ENCODE measurements at places on chromosomes 5 and 9.

DNA sequence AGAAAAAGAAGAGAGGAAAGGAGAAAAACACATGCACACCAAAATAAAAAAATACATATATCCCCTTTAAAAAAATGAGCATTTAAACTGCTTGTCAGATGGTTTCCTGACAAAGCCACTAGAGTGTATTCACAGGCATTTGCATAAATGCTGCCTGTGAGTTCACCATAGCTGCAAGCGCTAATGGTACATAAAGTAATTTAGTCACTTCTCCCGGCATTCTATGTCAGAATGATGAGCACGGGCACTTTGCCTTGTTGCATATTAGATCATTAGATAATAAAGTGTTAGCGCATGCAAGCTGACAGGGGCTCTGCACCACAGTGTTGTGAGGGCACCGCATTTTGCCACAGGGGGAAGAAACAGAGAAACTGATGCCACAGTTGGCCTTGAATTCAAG, 280.6 kb downstream of the EBF1 start:
- DNase-seq: no peak

- no peak for DNase-seq
Measured at GRCh38 chr9:120616966-120617935, 37.3 kb upstream of the CDK5RAP2 start.

DNA sequence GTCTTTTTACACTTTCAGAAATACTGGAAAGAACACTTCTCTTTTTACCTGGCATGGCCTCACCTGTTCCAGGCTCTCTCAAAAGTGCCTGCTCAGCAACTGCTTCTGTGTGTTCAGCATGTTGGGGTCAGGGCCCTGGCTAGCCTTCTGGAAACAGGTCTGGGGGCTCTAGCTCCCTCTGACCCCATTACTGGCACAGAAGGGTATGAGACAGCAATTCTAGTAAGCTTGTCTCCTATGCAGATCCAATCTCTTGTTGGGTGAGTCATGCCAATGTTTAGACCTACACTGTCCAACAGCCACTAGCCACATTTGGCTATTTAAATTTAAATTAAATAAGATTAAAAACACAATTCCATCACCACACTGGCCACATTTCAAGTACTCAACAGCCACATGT, 80.8 kb downstream of the MAPKAP1 start:
- DNase-seq: no peak

- DNase-seq: no peak
Measured at GRCh38 chr5:128455841-128456361, 82.1 kb downstream of the FBN2 start.

DNA sequence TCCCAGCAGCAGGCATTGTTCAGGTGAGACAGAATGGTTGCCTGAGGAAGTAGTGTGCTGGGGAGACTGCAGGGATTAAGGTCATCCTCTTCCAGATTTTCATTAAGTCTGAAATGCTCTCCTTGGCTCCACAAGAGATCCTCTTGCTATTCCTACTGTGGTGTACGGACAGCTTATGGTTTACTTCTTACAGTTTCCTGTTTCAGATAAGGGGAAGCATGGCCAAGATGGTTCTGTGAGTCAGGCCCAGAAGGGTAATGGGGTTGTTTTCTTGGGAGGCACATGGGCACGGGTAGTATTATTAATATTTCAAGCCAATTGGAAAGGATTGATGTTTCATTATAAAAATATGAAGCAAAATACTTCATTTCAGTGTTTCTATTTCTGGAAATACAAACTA, 42.9 kb downstream of the GLRX start:
- no peak for DNase-seq

DNA sequence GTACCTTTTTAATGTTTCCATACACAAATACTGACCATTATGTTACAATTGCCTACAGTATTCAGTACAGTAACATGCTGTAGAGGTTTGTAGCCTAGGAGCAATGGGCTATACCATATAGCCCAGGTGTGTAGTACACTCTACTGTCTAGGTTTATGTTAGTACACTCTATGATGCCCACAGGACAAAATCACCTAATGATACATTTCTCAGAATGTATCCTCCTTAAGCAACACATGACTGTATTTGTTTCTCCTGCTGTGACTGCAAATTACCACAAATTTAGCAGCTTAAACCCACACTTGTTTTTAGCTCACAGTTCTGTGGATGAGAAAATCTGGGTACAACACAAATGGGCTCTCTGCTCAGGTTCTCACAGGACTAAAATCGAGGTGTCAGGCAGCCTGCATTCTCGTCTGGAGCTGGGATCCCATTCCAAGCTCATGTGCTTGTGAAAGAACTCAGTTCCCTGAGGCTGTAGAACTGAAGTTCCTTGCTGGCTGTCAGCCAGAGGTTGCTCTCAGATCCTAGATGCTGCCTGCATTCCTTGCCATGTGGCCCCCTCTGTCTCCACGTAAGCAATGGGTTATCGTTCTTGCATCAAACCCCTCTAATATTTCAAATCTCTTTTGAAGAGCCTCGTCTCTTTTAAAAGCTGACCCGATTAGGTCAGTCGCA, 38.6 kb upstream of the PIK3R1 start:
- DNase-seq: no peak

- DNase-seq: no peak
Measured at GRCh38 chr5:130747556-130747955, 417.5 kb downstream of the HINT1 start.

GRCh38 chr9:84419031-84419602, 78.6 kb upstream of the SLC28A3 start:
- no peak for DNase-seq

DNA sequence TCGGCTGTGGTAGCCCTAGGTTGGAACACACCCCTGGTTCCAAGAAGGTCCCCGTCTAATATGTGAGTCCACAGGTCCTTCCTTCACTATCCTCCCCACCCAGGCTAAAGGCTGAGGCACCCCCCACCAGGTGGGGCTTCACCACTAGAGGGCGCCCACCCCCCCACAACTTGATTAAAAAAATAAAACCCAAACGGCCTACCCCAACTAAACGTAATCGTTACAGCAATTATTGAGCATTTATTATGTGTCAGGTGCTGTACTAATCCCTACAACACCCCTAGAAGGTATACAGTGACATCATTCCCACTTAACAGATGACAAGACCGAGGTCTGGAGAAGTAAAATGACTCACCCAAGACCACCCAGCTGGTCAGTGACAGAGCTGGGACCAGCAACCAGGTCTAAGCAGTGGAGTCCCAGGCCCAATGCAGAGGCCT, 65.0 kb downstream of the FGF18 start:
- peak; percentile 44 for DNase-seq

- no peak for DNase-seq
Measured at GRCh38 chr5:42587096-42587723, 164.0 kb downstream of the GHR start.

- no peak for DNase-seq
Measured at GRCh38 chr5:128021411-128021810, 62.2 kb upstream of the SLC12A2 start.

DNA sequence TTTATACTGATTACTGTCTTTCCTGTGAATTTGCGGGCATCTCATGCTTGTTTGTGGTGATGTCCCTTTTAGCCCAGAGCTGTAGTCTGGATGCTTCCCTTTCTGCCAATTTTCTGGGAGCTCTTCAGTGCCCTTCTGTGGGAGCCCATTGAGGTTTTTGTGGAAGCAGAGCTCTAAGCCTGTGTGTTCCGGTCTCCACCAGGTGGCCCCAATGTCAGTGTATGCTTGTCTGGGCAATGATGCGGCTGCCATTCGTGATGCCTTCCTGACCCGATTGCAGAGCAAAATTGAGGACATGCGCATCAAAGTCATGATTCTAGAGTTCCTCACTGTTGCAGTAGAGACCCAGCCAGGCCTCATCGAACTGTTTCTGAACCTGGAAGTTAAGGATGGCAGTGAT, 35.1 kb downstream of the SH3GLB2 start:
- DNase-seq: no peak

DNA sequence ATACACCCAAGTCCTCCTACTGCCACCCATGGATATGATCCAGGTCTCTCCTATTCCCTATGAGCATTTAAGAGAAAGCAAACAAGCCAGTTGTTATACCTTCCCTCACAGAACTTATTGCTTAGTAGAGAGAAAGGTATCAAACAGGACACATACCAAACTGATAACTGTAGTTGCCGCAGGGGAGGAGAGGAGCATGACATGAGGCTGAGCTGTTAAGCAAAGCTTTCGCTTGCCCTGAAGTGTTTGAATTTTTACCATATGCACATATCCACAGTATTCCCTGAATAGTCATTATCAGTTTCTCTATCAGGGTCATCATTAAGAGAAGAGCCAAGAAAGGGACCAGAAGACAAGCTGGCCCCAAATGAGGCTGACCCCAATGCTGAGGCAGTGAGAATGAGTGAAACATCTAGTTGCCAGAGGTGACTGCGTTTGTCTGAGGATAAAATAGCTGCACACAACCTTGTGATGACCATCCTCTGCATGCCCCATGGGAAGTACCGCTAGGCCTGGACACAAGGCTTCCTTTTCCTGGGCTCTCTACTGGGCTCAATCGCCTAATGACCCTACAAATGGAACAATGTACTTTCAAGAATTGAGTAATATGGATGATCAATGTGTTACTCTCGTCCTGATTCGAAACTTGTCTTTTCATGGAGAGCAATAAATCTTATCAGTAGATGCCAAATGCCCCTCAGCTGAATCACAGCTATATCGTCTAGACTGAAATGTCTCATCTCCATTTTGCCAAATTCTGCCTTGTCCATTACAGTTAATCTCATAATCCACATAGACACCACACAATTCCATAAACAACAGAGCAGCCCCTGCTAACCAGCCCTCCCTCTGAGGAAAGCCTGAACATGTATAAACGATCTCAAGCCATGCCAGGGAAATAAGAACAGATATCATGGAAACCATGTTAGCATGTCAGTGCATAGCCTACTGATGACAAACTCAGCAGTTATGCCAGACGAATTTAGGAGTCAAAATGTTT, 4.3 kb upstream of the IFNK start:
- no peak for DNase-seq

DNA sequence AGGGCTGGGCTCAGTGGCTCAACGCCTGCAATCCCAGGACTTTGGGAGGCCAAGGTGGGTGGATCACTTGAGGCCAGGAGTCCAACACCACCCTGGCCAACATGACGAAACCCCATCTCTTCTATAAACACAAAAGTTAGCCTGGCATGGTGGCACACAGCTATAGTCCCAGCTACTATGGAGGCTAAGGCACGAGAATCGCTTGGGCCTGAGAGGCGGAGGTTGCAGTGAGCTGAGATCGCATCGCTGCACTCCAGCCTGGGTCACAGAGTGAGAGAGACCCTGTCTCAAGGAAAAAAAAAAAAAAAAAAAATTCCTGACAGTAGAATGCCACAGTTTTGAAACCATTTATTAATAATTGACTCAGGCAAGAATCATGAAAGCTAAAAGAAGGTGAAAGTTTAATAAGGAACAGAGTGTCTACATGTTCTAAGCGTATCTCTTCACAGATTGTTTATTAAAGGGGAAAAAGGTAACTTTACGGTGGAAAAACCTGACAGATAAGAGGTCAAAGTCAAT, 5.7 kb upstream of the PTGR1 start:
- DNase-seq: no peak

- no peak for DNase-seq
Measured at GRCh38 chr5:157279605-157280239, 13.8 kb downstream of the CYFIP2 start.

DNA sequence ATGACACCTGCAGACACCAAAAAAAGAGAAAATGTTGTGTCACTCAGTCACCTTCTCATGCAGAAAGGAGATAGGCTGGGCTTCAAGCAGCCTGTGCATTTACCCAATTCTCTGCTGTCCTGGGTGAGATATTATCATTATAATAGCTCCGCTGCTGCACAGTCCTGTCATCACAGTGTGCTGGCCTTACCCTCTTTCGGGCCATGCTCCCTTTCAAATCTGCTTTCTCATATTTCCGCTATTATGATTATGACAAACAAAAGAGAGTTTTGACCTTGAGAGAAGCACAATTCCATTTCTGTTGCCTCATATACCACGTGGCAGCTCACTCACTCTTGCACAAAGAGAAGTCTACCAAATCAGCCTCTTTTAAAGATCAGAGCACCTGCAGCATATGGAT, 1350.1 kb upstream of the ACO1 start:
- no peak for DNase-seq

GRCh38 chr5:178587763-178588611, 2.2 kb downstream of the COL23A1 start:
- no peak for DNase-seq

DNA sequence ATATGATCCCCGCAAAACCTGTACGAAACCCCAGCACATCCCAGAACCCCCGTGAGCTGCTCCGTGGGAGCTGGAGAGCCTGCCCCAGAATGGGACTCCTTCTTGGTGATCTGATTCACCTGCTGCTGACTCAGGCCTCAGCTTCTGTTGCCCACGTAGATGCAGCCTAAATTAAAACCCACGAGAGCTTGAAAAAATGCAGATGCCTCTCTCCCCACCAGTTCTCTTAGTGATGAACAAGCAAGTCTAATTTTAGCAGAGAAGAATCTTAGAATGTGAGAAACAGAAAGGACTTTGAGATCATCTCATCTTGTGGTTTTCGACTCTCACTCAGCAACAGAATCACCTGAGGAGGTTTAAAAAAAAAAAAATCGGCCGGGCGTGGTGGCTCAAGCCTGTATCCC, 57.6 kb downstream of the TMOD1 start:
- DNase-seq: no peak

DNA sequence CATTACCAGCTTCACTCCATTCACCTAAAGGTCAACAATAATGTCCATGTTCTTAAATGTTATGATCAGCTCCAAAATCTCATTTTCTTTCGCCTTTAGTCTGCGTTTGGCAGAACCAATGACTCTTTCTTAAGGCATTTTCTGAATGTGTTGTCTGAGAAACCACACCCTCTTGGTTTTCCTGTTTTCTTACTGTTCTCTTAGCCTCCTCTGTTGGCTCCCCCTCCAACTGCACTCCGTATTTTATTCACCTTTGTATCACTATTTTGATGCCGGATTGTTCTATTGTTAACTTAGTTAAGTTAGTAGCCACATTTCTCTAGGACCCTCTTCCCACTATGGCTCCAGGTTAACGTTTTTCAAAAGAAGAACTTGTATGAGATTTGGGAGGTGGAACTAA, 185.6 kb downstream of the DMAC1 start:
- DNase-seq: no peak

- DNase-seq: no peak
Measured at GRCh38 chr5:122149321-122150090, 20.2 kb downstream of the ZNF474 start.

- no peak for DNase-seq
Measured at GRCh38 chr5:25056836-25057235, 412.1 kb upstream of the CDH10 start.

DNA sequence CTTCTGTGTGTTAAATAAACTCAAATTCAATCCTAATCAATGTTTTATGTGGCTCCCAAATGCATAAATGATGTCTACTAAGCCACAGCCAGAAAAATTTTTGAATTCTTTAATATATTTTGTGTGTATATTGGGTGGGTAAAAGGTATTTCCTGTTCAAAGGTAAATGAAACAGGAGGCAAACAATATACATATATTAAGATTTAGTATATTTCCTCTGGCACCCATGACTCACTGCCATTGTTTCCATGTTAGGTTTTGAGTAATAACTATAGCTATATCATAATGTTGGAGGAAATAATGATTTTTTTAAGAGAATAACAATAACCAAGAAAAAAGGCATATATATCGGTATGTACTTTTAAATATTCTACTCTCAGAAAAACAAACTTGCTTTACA, 1071.9 kb upstream of the CDH10 start:
- DNase-seq: no peak

Data from CD8-positive, alpha-beta T cell (primary cell).